ENCODE measurements at places on chromosomes 11 and 22.
A peak's percentile ranks its signal among the peaks of the same experiment; 100 is the strongest.

DNA sequence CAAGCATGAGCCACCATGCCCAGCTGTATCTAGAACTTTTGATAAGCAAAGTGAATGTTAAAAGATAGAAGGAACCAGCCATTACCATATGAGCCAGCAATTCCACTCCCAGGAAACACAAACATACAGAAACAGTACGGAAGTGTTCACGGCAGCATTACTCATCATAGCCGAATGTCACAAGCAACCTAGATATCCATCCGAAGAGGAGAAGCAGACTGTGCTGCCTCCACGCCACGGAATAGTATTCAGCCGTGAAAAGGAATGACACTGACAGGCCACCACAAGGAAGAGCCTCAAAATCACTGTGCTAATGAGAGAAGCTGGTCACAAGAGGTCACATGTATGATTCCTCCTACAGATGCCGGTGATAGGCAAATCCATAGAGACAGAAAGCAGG lies 17.6 kb upstream of the MGAT3 start:
- no peak for DNase-seq

GRCh38 chr22:49752598-49753091 lies 75.0 kb downstream of the BRD1 start:
- no peak for DNase-seq

GRCh38 chr22:41915035-41915785 lies at the start of gene SHISA8:
Gene SHISA8 (minus strand): TSS chr22:41915074. CDS start chr22:41914667, 407 bp downstream.
- peak; percentile 64 for DNase-seq

- DNase-seq: no peak
Observed at GRCh38 chr11:36398231-36398953, 102.3 kb downstream of the PRR5L start.

DNA sequence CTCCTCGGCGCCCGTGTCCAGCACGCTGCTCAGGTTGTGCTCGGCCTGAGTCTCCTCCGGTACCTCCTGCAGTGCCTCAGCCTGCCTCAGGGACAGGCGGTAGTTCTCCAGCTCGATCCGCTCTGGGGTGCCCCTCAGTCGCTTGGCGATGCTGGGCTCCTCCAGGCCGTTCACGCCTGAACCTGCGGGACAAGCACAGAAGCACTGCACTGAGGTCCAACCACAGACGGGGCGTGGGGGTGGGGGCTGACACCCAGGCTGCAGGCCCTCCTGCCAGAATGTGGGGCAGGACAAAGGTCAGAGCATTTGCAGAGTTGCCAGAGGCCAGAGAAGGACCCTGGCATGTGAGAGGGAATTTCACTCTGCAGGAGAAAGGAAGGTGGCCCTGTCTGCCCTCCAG lies 67.6 kb upstream of the BID start:
- DNase-seq: no peak

GRCh38 chr22:50008151-50009040 lies 4.2 kb downstream of the IL17REL start:
- no peak for DNase-seq

GRCh38 chr11:22079133-22079872 lies 113.6 kb upstream of the ANO5 start:
- DNase-seq: no peak

- no peak for DNase-seq
Observed at GRCh38 chr22:36738416-36739020, 35.0 kb upstream of the CACNG2 start.

DNA sequence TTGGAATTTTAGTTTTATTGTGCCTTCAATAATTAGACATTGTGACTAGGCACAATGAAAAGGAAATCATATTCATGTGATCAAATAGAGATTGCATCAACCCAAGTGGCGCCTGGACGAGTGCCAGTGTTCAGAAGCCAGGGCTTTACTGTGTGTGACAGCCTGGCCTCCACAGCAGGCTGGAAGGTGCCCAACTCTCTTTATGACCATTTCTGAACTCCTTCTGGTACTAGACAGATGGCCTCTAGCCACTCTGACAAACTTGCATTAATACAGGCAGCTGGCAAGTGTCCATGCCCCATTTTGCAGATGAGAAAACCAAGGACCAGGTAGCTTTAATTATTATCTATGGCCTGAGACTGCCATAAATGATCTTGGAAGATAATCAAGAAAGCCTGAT lies 8.3 kb upstream of the POU2AF1 start:
- DNase-seq: no peak

DNA sequence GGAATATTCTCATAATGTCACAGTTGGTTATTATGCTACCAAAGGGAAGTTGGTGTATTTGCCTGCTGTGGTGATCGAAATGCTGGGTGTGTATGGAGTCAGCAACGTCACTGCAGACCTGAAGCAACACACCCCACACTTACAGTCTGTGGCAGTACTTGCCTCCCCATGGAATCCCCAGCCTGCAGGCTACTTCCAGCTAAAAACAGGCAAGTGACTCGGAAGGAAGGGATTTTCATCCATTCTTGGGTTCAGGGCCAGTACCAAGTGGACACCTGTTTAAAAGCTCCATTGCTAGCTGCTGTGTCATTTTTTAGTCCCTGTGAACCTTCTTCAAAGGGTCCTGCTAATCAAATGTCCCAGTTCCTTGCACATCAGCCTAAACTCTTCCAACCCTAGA lies 149.6 kb downstream of the C11orf91 start:
- DNase-seq: no peak

DNA sequence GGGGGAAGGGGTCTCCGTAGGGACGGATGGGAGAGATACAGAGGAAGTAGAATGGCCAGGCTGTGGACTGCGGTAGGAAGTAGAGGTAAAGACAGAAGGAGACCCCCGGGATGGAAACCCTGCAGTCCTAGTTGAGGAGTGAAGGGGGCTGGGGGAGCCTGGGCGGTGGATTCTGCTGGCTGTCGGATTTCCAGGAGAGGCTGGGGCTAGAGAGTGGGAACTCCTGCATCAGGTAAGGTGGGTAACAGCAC lies 727 bp upstream of the SCARF2 start:
- no peak for DNase-seq

DNA sequence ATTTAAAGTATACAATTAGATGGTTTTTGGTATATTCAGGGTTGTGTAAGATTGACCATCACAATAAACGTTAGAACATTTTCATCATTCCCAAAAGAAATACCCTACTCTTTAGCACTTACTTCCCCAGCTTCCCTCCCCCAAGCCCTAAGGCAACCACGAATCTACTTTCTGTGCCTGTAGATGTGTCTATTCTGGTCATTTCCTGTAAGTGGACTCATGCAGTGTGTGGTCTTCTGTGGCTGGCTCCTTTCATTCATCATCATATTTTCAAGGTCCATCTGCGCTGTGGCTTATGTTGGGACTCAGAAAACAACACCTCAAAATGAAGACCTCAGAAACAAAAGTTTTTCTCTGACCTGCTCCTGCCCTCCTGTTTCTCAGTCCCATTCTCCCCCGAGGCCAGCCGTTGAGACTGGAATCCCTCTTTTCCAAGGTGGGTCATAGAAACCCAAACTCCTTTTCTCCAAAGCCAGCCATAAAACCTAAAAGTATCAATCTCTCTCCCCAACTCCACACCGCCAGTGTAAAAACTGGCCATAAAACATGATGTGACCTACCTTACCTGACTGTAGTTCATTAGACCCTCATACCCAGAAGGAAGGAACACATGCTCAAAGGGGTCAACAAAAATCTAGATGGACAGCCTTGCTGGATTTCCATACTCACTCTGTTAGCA lies 12.9 kb upstream of the TMPRSS13 start:
- no peak for DNase-seq

- DNase-seq: no peak
Observed at GRCh38 chr11:75615751-75616150, 53.1 kb downstream of the MAP6 start.

GRCh38 chr11:95576146-95576845 lies 213.3 kb downstream of the FAM76B start:
- DNase-seq: no peak

- peak; percentile 63 for DNase-seq
Observed at GRCh38 chr22:26398741-26399153, 30.3 kb upstream of the ASPHD2 start.

DNA sequence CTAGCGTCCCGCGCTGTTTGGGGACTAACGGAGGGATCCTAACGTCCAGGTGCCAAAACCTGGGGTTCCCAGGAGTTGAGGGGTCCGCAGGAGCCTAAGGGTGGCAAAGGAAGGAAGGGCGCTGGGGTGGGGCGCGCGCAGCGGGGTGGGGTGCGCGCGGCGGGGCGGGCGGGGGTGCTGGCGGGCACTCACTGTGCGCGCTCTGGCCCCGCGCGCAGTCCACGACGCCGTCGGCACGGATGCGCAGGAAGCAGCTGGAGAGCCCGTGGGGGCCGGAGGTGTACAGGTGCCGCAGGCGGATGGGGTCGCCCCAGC lies 412 bp downstream of the FGF19 start:
- no peak for DNase-seq

- DNase-seq: no peak
Observed at GRCh38 chr22:49464037-49464436, 363.6 kb downstream of the BRD1 start.

DNA sequence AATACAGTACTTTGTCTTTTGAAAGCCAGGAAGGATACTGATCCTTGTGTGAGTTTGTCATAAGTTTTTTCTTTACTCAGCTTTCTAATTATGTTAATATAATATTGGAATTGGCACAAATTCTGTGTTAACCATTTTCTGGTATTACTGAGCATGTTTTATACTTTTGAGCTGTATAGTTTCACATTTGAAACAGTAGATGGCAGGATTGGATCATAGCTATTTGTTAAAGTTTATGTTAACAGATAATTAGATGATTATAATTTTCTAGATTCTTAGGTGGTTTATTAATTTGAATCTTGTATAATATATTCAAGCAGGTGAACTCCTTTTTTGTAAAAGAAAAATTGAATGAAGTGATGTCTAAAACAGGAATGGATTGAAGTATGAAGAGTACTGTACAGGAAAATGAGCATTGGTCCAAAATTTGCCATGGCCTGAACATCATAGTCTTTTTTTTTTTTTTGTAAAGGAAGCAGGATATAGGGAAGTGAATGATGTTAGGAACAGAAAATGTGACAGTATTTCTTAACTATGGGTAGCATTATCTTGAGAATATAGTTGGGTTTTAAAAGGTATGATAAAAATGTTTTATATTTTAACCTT lies 102.0 kb downstream of the CYP2R1 start:
- DNase-seq: no peak

GRCh38 chr22:50488886-50489285 lies 2.2 kb downstream of the MIOX start:
- DNase-seq: no peak

DNA sequence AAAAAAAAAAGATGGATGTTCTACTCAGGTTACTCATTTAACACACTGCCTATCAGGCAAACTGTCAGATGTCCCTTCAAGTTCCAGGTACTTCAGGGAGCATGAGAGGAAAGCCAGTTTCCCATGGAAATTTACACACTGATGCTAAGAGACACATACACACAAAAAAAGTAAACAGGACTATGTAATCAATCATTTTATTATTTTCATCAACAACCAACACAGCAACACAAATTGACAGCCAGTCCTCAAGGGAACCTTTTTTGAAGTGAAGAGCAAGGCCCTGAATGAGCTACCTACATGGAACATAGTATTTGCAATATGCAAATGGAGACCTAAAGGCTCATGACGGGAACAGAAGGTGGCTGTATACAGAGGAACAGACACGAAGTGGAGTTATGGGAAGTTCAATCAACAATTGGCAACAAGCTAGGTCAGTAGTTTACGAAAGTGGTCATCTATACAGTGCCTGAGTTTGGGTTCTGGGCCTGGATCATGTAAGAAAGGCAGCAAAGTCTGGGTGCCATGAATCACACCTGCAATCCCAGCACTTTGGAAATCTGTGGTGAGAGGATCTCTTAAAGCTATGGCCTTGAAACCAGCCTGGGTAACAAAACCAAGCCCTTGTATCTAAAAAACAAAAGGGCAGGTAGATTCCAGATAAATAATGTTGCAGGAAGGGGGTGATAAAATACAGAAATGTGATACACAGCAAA lies 12.6 kb upstream of the WDR74 start:
- DNase-seq: no peak

- no peak for DNase-seq
Observed at GRCh38 chr22:49186762-49187161, 640.9 kb downstream of the BRD1 start.

GRCh38 chr11:114083391-114084252 lies 24.1 kb downstream of the ZBTB16 start:
- DNase-seq: no peak

DNA sequence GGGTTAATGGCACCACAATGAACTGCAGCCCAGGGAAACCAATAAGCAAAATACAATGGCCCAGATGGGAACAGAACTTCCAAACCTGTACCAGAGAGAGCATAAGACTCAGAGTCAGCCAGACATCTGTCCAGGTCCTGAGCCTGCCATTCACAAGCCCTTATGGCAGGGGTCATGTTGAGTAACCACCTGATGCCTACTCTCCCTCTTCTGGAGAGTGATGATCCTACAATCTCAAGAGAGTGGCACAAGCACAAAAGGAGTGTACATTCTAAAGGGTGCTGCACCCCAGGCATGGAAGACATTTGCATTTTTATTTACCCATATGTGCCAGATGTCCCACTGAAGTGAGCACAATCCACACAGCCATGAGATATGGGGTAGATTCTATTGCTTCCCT lies 10.6 kb downstream of the TENM4 start:
- DNase-seq: no peak

- no peak for DNase-seq
Observed at GRCh38 chr11:108872781-108873291, 208.0 kb downstream of the DDX10 start.

GRCh38 chr11:8717544-8717875 lies 34.9 kb downstream of the RPL27A start:
- peak; percentile 24 for DNase-seq

- no peak for DNase-seq
Observed at GRCh38 chr11:102487214-102487613, 34.6 kb upstream of the TMEM123 start.

GRCh38 chr22:18050065-18050464 lies 25.7 kb upstream of the MICAL3 start:
- DNase-seq: no peak

- no peak for DNase-seq
Observed at GRCh38 chr22:32634421-32634981, 159.9 kb downstream of the FBXO7 start.

DNA sequence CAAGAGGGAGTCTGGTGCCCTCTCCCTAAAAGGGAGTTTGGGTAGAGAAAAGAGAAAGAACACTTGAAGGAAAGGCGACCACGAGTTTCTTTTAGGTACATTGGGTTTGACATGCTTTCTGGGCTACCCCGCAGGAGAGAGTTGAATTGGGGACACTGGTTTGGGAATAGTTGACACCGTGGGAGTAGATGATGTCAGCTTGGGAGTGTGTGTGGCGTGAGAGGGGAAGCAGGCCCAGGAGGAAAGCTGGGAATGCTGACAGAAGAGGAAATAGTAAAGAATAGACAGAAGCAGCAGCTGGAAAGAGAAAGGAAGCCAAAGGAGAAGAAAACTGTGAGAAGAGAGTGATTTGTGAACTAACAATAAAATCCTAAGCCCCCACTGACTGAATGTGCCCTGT lies 442.9 kb downstream of the DYNC2H1 start:
- DNase-seq: no peak

GRCh38 chr11:122198291-122198983 lies 82.4 kb upstream of the BLID start:
- no peak for DNase-seq

- DNase-seq: no peak
Observed at GRCh38 chr11:76903325-76903724, 42.6 kb downstream of the ACER3 start.

GRCh38 chr11:17472467-17472866 lies 4.2 kb downstream of the ABCC8 start:
- no peak for DNase-seq

- DNase-seq: no peak
Observed at GRCh38 chr11:21537980-21538379, 654.9 kb upstream of the ANO5 start.
